AG08395 (cell line): ENCODE measurements at places on chromosomes 5 and 9.
A peak's percentile ranks its signal among the peaks of the same experiment; 100 is the strongest.

- DNase-seq, result no peak
Measured at GRCh38 chr5:170149206-170149515, 43.5 kb downstream of the FOXI1 start.

- DNase-seq, result peak; percentile 47
Measured at GRCh38 chr9:131739133-131739958, 530 bp downstream of the RAPGEF1 start.

GRCh38 chr9:131709771-131710431 lies 30.0 kb downstream of the RAPGEF1 start:
- peak; percentile 33 for DNase-seq

- DNase-seq, result peak; percentile 16
Measured at GRCh38 chr9:36874921-36875320, 159.1 kb downstream of the PAX5 start.

DNA sequence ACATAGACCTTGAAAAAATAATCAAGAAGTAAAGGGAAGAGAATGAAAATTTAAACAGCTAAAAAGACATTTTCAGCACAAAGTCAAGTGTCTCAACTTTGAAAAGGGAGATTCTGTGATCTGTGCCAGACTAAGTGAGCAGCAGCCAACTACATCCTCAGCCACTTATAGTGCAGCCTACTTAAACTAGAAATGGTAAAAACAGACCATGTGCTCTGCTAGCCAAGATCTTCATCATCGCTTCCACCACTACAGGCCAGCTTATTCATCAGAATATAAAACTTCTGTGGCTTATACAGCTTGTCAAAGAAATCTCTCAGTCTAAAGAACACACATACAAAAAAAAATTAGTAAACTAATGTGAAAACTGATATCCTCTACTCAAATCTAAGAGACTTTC lies 63.5 kb downstream of the CEMIP2 start:
- no peak for DNase-seq

GRCh38 chr5:66122379-66123034 lies 21.6 kb upstream of the SREK1 start:
- peak; percentile 13 for DNase-seq

- peak; percentile 60 for DNase-seq
Measured at GRCh38 chr5:151740958-151741373, 17.5 kb downstream of the ATOX1 start.

DNA sequence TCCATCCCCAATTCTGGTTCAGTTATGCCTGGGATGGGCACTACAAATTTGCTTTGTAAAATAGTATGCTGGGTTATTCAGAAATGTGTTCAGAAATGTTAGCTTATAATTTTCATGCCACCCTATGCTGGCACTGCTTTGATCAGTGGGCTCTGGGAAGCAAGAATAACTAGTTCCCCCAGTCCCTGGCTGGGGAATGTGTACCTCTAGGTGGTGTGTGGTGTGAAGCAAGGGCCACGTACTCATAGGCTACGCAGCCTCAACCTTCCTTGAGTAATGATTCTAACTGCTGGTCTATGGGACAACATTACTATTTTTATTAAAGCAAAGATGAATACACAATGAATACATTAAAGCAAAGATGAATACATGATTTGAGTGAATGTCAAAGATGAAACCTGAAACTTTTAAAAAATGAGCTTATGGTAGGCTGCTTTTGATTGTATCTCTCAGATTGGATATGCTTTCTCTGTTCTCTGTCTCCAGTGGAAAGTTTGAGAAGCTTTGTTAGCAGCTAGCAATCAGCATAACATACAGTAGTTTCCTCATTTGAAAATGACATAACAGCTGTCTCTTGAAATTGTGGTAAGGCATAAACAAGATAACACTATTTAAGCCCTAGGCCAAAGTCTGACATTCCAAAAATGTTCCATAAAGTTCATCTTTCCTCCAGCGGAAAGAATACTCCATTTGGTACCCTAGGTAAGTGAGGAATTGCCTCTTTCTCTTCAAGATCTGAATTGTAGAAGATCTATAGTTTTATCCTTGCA lies 174.7 kb upstream of the NFIB start:
- DNase-seq, result no peak

GRCh38 chr9:21778304-21778703 lies 24.1 kb upstream of the MTAP start:
- peak; percentile 29 for DNase-seq

DNA sequence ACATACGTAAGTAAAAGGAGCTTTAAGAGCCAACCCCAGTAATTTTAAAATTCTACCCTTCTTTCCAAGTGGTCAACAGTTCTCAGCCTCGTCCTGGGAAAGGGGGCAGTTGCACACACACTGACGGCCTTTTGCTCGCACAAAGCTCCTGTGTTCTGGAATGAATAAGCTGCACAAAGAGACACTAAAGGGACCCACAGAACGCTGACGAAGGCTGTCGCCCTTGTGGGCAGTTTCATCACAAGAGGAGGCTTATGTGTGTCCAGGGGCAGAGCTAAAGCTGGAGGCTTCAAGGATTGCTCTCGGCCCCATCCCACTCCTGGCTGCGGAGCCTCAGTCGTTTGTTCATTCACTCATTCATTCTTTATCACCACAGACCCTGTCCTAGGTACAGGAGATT lies 67.0 kb upstream of the NEK6 start:
- DNase-seq, result no peak

- DNase-seq, result no peak
Measured at GRCh38 chr5:69113851-69114250, 20.0 kb downstream of the SLC30A5 start.

GRCh38 chr5:121834021-121834420 lies 17.7 kb upstream of the FTMT start:
- DNase-seq, result no peak

DNA sequence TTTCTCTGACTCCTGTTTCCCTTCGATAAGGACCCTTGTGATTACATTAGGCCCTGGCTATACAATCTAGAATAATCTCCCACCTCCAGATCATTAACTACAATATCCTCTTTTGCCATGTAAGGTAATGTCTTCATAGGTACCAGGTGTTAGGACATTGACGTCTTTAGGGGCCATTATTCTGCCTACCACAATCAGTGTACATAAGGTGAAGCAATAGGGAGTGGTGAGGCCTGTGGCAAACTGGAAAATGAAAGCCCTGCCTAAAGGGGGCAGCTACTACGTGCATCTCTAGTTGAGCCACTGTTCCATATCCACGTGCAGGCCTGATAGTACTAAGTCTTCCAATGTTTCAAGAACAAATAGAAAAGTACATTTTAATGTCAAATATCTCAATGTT lies 4.8 kb upstream of the ALDH1B1 start:
- DNase-seq, result no peak

DNA sequence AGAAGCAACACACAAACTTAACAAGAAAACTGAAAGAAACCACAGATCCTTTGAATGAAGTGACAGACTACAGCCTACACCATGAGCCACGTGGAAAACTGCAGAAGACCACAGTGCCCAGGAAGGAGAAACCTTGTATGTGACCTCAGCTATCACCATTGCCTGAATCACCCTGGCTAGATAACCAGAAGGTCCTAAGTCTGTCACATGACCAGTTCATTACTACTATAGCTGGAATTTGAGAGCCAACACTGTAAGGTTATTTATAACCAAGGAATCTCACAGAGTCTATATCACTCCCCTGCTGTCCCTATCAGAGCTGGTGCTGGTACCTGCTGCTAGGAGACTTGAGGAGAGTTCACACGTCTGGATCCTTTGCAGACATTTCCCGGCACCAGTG lies 90.3 kb upstream of the FBXL17 start:
- peak; percentile 4 for DNase-seq

- DNase-seq, result peak; percentile 47
Measured at GRCh38 chr5:548256-548655, 24.0 kb upstream of the SLC9A3 start.

DNA sequence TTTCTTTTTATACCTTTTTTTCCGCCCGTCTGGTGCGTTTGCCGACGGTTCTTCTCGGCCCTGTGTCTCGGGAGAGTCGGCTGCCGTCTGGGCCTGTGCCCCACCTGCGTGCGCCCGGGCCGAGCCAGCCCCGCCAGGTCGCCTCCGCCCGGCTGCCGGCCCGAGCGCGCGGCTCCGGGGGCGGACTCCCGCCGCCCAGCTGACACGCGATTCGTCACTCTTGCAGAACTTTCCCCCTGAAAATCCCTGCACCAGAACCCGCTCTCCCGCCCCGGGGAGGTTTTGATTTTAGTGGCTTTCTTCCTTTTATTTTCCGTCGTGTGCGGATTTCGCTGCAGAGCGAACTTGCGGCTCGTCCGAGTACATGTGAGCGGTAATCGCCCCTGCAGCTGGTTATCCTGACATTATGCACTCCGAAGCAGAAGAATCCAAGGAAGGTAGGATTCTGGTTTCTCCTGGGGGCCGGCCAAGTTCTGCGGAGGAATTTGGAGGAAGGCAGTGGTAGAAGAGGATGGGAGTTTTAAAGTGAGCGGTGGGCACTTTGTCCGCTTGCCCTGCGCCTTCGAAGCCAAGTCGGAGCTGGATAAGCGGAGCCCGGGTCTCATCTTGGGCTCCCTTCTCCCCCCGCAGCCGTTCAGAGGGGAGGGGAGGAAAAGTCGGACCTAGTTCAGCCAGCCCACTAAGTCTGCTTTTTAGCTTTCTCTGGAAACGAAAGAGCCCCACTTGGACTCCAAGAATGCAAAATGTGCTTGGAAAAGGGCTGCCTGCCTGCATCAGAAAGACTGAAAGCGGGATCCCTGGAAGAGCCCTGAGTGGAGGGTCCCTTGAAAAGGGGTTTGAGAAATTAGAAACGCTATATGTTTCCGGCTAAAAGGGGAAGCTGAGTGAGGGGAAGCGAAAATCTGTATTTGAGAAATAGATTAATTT lies at the start of gene TNFAIP8:
TSS of gene TNFAIP8 (plus strand) at position 335 of the 927 bp plus-strand sequence. CDS start at position 407, 72 bp downstream.
- DNase-seq, result peak; percentile 75

DNA sequence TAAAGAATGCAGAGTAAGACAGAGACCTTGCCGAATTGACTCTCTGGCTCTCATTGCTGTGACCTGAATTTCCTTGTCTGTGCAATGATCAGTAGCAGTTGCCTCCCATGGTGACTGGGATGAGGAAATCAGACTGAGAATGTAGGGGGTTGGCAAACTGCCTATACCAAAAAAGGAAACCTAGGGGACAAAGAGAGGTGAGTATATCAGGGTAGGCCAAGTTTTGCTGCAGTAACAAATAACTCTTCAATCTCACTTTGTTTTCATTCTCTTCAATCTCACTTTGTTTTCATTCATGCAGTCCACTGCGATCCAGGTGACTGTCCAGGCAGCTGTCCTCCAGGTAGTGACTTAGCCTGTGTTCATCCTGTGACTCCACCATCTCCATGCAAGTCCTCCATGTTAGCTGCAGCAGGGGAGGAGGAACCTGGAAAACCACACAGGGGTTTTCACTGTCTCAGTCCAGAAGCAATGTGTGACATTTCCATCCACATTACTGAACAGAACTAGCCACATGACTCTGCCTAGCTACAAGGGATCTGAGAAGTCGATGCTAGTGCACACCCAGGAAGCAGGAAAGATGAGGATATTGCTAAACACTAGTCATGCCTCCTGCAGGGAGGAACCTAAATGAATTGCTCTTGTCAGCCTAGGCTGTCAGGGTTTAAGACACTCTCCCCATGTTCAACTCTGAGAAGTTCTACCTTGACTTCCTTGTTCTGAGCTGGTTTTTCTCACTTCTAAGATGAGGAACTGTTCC lies 26.0 kb downstream of the TMEM174 start:
- no peak for DNase-seq

DNA sequence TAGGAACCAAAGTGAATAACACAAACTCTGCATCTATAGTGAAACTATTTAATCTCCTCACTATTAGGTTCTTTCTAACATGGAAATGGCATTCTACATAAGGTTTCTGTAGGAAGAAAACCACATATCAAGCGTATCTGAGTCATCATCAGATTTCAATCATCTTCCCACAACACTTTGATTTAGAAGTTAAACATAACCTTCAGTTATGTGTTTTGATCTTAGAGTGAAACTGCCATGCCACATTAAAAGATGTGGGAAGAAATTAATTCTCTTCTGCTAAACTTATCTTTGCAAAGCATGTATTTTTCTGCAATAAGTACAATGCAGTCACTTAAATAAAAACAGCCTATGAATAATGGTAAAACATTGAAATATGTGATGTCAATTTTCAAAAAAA lies 55.0 kb downstream of the MEF2C start:
- no peak for DNase-seq

DNA sequence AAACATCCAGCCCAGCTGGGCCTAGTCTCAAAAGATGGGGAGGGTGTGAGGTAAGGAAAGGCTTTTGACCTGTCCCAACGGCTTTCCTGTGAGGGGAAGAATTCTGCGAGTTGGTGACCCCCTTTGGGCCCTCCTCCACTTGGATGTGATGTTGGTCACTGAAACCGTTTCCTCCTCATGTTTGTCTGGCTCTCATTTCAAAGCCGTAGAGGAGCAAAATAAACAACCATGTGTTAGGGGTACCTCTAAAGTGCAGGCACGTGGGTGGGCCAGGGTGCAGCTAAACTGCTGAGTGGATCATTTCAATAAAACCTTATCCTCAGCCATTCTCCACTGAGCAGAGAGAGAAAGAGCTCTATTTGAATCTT lies 84.3 kb upstream of the MELK start:
- DNase-seq, result no peak
